ENCODE measurements at places on chromosomes 3 and 15.

- DNase-seq: no peak
Observed at GRCh38 chr15:48963524-48964113, at the start of gene SHC4. Gene SHC4 (minus strand): TSS chr15:48963919. CDS start chr15:48963015, 904 bp downstream.

DNA sequence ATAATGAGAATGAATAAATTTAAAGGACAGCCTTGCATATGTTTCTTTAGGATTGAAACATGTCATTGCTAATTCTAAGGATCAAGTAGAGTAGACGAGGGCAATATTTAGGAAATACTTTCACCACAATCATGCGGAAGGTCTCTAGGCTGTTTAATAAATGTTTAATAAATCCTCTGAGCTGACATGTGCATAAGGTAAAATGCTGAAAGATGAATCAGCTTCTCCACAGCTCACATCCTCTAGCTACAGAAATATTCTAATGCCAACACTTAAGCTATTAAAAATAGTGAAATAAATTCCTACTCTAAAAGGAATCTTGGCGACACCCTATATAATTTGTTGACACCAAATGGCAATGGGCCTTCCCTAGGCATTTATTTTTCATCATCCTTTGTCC, 407.3 kb downstream of the TBL1XR1 start:
- DNase-seq: no peak

GRCh38 chr3:159757341-159758060, 231.1 kb upstream of the IL12A start:
- DNase-seq: no peak

- DNase-seq: no peak
Observed at GRCh38 chr15:25960273-25960672, 97.1 kb upstream of the ATP10A start.

- DNase-seq: no peak
Observed at GRCh38 chr15:87267798-87268197, 988.7 kb downstream of the NTRK3 start.

Data from esophagus muscularis mucosa (tissue), 4 donors.